Right atrium auricular region (tissue), 2 donors: ENCODE measurements at places on chromosomes 16 and 17. TPM values are rescaled to one million over a fixed set of nuclear protein-coding genes. Genes with fewer than 3 reads are reported as not detected.

The SMTNL2 gene
- total RNA-seq = 41.6 TPM

The PAQR4 gene
- 4.7 TPM for total RNA-seq

The SALL1 gene
- total RNA-seq = 1.3 TPM

The SLC6A2 gene
- total RNA-seq = not detected

The DDX52 gene
- total RNA-seq = 9.3 TPM

The G6PC1 gene
- not detected for total RNA-seq

The OTOP3 gene
- total RNA-seq = not detected

The KIF2B gene
- not detected for total RNA-seq

The CES3 gene
- total RNA-seq = 0.89 TPM

GRCh38 chr17:21352981-21353265, 23.2 kb upstream of the KCNJ12 start:
- no peak for DNase-seq

DNA sequence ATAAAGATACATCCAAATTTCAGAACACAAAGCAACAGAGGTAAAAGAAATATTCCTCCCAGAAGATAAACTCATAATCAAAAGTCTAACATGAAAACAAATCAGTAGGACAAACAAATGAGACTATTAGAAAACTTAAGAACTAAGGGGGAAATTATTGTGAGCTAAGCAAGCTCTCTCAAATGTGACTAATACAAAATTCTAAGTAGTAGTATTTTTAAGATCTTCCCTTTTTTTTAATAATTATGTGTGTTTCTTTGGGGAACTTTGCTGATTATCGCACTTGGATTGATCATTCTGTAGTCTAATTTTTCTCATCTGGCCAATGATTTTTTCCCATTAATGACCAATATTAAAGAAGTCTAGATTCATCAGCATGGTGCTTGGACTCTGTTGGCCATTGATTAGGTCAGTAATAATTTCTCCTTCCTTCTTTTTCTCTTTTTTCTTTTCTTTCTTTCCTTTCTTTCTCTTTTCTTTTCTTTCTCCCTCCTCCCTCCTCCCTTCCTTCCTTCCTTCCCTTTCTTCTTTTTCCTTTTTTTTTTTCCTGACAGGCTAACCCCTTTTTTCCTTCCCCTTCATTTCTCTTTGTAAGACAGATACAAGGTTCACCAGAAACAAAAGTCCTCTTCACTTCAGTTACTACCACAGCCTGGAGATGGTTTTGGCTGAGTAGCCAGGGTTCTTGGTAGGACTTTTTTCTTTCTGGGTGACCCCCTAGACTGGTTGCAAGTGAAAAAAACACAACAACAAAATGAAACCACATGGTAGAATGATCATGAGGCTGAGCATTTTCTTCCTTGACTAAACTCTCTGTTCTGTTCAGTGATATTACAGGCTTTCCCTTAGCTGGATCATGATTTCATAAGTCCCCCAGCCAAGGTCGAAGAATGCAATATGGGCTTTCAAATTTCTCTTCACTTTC, 2.9 kb upstream of the ABCA6 start:
- DNase-seq = no peak

DNA sequence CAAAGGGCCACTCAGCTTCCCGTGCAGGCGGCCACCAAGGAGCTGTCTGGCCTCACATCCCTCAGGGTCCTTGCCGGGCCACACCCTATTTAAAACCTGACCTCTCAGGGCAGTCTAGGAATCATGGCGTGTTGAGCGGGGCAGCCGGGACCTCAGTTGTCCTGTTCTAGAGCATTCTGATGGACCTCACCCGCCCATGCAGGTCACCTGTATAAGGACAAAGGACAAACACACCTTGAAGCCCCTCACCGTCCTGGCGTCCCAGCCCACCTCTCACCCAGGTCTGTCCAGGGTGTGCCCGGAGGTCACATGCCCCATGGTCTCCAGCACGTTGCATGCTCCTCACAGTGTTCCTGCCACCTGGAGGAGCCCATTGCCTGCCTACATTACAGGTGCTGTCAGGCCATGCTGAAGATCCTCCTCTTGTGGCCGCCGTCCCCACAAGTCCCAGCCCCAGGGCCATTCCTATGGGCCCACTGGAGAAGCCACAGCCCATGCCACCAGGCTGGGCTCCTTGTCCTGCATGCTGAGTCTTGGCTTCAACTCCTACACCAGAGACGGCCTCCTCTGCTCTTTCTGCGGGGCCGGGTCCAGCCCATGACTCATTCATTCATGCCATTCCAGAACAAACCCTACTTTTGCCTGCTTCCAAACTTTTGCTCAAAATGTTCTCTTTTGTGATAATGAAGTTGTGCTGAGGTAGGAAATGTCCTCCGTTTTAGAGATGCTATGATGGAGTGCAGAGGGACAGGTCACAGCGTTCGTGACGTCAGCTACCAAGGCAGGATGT, 46.3 kb downstream of the PEMT start:
- DNase-seq = peak; percentile 68

GRCh38 chr16:220021-220420, 9.2 kb downstream of the LUC7L start:
- no peak for DNase-seq

DNA sequence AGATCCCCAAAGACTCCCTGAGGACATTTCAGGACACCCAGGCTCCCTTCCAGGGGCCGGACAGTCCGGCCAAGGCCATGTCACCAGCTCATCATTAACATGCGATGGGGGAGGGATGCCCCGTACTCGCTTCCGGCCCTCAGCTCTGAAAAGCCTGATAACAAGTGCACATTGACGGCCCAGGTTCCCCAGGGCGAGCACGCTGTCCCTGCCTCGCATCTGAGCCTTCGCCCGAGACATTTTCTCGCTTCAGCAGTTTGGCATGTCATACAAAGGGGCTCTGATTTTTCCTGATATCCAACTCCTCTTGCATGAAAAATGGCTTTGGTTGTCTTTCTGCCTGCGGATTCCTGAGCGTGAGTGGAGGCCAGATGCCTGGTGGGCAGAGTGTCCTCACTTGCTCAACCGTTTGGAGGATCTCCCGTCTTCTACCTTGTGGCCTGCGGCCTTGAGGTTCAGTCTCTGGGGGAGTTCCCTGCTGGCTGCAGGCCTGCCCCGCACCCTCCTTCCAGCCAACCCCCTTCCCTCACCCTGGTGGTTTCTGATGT, 14.1 kb downstream of the CACNG4 start:
- DNase-seq = no peak

DNA sequence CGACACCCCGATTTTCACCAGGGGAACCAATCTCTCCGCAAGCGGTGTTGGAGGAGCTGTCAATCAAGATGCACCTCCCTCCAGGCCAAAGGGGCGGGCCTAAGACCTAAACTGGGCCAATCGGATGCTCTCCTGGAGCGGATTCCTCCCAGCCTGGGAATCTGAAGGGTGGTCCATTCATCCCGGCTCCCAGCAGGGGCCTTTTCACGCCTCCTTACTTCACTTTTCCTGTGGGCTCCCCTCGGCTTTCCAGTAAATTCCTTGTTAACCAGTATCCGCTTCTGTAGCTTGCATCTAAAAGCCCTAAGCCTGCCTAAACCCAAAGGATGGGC, 17.1 kb downstream of the C16orf74 start:
- no peak for DNase-seq

DNA sequence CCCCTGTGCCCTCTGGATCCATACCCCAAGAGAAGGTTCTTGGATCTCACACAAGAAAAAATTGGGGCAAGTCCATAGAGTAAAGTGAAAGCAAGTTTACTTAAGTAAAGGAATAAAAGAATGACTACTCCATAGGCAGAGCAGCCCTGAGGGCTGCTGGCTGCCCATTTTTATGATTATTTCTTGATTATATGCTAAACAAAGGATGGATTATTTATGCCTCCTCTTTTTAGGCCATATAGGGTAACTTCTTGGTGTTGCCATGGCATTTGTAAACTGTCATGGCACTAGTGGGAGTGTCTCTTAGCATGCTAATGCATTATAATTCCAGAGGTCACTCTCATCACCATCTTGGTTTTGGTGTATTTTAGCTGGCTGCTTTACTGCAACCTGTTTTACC, 70.8 kb downstream of the NLK start:
- no peak for DNase-seq

GRCh38 chr17:27535975-27536374, 79.7 kb downstream of the KSR1 start:
- no peak for DNase-seq

DNA sequence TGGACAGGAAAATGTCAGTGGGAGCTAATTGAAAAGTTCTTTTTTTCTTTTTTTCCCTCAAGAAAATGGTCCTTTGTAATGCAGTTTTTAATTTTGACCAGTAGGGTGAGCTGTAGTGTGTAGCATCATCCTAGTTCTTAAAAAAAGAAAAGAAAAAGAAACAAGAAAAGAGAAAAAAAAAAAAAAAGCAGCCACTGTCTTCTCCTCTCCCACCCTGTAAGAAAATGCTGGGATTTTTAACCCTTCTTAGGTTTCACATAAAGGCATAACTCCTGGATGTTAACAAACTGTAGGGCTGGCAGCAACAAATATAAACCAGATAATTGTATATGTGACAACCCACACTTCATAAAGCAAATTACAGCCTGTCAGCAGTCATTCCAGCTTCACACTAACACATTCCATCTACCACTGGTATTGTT, 78.1 kb downstream of the SKAP1 start:
- DNase-seq = no peak

- DNase-seq = no peak
Observed at GRCh38 chr17:79027925-79028491, 4.0 kb downstream of the C1QTNF1 start.

DNA sequence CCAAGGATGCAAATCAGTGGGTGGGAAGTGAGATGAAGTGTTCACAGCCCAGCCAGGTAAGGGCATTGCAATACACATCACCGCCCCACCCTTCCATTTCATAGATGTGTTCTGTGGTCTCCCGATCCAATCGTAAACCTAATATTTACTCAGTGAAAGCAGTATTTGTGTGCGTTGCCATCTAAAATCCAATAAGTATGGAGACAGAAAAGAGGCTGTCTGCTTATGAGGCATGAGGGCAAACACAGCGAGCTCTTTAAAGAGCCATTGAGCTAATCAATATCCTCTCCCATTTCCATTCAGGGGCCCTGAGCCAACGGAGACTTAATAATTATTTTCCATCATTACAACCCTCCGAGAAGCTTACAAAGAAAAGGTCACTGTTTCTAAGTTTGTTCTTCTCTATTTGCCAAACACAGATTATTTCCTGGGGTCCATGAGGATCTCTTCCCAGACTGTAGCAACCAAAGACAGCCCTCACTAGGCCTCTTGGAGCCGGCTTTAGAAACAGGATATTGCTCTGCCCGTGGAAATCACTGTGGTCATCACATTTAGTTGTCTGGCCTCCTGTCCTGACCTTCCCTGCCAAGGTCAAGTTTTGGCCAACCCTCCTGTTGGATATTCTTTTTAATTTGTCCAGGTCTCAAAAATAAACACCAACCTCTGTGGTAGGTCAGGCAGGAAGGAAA, 120.1 kb downstream of the SLC39A11 start:
- no peak for DNase-seq

- no peak for DNase-seq
Observed at GRCh38 chr17:57614742-57615141, 130.4 kb downstream of the CCDC182 start.

DNA sequence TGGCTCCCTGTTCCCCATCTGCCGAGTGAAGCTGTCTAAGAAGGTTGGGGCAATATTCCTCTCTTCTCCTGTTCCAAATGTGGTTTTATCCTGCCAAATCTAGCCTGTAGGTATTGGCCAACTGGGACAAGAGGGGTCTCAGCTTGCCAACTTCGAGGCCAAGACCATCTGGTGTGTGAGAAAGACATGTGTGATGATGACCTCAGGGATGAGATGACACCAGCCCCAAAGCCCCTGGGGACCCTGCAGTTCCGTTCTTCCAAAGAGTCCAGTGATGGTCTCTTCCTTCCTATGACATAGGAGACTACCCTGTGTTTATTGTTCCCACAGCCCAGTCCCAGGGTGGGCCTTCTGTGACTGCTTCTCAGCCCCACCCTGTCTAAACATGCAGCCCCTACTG, 34.8 kb upstream of the ADAMTS18 start:
- no peak for DNase-seq

- DNase-seq = no peak
Observed at GRCh38 chr17:7977805-7978204, 24.6 kb upstream of the GUCY2D start.

DNA sequence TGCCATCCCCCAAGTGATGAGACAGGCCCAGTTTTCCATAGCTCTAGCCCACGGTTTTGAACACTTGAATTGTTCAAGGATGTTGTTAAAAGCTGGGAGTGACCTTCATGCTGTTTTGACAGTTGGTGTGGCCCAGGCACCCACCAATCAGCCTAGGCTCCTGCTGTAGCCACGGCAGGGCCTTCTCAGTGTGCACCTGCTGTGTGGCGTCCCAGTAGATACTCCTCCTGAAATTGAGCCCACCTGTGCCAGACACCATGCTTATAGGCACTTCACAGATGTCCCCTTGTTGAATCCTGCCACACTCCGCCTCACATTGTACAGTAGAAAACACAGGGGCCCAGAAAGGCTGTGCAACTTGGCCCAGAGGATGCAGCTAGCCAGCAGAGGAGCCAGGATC, 86.4 kb downstream of the SOCS1 start:
- DNase-seq = no peak

DNA sequence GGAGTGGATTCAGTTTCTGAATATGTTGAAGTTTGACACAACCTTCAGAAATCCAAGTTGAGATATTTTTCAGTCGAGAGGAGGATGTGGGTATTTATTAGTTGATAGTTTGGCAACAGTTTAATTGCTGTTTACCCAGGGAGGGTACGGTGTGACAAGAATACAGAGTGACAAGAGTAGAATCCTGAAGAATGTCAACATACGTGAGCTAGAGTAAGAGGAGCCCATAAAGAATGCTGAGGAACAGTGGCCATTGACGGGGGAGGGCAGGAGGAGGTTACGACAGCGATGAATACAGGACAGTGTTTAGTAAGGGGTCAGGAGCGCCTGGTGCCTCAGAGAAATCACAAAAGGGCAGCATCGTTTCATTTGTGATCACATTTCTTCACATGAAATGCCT, 76.5 kb downstream of the AATF start:
- DNase-seq = no peak

- no peak for DNase-seq
Observed at GRCh38 chr17:5437721-5438317, 1.1 kb downstream of the C1QBP start.

- DNase-seq = no peak
Observed at GRCh38 chr17:47717261-47717697, 15.8 kb upstream of the TBX21 start.

GRCh38 chr16:66608241-66609138, 4.0 kb downstream of the CMTM3 start:
- DNase-seq = peak; percentile 91

- DNase-seq = peak; percentile 67
Observed at GRCh38 chr16:53056392-53056881, 1.6 kb downstream of the CHD9 start.
